ENCODE measurements at places on chromosomes 1 and 21.

DNA sequence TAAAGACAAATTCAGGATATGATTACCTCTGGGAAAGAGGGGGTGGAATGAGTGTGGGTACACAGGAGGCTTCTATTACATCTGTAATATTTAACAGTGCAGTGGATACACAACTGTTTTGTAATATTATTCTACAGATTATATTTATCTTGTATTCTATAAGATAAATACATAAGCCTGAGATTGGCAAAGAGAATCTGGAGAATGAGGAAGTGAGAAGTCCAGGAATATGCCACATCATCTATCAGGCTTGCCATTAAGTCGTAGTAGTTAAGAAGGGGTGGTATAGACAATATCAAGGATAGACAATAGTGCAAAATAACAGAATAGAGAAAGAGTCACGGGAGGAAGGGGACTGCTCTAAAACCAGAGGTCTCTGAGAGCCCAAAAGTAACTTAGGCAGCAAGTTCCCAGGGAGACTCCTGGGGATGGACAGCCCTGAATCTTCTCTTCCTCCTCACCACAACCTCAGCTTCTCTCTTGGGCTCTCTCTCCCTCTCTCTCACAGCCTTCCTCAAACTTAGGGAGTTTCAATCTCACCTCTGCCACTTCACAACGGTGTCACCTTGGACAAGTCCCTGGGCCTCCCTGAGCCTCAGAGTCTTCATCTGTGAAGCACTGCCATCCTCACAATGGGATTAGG lies 14.0 kb upstream of the PTAFR start:
- no peak for DNase-seq

DNA sequence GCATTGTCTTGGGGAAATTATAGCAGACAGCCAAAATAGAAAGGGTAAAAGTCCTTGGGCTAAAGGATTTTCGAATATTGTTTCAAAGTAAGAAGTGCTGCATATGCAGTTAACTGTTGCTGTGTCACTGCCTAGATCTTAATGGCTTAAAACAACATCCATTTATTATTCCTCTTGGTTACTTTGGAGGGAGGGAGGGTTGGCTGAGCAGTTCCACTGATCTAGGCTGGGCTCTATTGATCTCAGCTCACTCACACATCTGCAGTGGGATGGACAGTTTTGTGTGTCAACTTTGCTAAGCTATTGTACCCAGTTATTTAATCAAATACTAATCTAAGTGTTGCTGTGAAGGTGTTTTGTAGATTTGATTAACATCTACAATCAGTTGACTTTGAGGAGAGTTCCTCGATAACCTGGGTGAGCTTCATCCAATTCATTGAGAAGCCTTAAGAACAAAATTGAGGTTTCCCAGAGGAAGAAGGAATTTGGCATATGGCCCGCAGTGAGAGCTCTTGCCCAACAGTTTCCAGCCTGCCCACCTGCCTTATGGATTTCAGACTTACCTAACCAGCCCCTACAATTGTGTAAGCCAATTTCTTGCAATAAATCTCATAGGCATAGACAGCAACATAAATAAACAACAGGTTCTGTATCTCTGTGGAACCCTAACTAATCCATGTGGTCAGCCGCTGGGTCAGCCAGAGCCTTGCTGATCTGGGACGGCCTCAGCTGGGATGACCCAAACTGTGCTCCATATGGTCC lies 187.3 kb downstream of the AK5 start:
- DNase-seq: no peak

- DNase-seq: no peak
Observed at GRCh38 chr1:17158961-17159360, 39.7 kb upstream of the PADI2 start.

DNA sequence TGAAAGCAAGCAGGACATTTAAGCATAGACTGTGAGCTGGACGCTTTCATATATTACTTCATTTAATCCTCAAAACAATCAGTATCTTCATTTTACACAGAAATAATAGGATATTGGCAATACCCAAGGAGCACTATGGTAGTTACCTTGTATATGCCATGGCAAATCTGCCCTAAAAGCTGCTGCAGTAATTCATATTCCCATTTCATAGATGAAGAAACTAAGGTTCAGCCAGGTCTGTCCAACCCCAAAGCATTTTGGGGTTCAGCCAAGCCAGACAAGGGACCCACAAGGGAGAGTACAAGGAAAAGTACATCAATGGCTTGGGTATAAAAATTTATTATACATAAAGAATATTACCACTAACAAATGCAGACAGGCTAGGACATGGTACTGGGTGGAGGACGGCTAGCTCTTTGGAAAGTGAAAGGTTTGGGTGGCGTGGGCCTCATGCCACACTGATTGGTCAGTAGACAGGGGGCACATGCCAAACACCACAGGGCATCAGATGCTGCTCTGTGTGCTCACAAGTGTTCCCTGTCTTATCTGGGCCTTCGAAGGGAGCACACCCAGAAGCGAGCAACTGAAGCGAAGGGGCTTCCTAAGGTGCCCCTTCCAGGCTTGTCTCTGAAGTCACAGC lies 23.9 kb upstream of the PTAFR start:
- no peak for DNase-seq

DNA sequence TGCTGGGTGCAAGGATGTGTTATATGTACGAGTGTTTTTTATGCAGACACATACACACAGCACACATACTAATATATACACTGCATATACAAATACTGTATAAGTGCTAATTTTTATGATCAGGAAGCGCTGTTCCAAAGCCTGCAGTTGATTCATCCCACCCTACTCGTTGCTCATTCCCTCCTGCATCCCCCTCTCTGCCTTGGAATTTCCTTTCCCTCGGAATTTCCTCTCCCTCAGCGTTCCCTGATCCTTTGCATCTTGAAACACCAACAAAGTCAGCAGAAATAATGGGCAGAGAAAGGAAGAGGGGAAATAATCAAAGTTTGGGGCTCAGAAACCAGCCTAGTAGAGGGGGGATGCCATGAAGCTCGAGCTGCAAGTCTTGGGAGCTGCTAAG lies 98.9 kb downstream of the CSMD2 start:
- DNase-seq: no peak

DNA sequence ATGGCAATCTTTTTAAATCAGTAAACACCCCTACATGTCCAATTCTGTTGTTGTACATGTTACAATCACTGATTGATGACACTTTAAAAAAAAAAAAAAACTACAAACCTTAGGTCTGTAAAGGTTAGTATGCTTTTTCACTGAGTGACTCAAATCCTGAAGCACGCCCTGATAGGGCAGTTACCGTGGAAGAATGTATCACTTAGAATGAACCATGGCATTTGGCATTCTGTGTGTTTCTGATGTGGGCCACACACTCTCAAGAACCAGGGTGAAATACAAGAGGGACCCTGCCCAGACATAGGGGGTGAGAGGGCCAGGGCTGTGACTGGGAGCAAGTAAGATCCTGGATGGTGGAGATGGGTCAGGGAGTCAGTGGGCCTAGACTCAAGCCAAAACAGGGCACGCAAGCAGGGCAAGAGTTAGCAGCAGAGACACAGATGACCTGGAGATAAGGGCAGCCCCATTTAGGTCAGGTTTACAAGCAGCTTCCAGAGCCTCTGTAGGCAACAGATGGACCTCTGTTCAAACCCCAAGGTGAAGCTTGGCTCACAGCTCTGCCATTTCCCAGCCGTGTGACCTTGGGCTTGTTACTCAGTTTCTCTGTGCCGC lies 47.6 kb upstream of the DMRTB1 start:
- no peak for DNase-seq

DNA sequence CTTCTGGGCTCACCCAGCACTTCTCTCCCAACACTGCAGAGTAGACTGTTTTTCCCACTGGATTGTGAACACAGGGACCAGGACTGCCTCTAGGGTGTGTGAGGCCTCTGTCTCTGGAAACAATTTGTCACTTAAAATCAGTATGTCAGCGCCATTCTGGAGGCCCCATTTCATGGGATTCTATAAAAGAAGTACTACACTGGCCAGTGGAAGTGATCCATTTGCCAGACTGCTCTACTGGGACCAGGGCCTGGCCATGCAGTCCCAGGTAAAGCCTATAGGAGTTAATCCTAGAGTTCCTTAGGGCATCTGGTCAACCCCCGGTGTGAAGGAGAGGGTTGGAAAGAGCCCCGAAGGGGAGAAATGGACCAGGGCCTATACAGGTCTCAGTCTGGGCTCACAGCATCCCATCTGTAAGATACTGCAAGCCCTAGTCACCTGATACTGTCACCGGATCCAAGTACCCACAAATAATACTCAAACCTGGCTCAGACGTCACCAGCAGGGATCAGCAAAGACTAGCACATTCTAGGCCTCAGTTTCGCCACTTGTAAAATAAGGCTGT lies 245.0 kb downstream of the FOXD2 start:
- DNase-seq: no peak

DNA sequence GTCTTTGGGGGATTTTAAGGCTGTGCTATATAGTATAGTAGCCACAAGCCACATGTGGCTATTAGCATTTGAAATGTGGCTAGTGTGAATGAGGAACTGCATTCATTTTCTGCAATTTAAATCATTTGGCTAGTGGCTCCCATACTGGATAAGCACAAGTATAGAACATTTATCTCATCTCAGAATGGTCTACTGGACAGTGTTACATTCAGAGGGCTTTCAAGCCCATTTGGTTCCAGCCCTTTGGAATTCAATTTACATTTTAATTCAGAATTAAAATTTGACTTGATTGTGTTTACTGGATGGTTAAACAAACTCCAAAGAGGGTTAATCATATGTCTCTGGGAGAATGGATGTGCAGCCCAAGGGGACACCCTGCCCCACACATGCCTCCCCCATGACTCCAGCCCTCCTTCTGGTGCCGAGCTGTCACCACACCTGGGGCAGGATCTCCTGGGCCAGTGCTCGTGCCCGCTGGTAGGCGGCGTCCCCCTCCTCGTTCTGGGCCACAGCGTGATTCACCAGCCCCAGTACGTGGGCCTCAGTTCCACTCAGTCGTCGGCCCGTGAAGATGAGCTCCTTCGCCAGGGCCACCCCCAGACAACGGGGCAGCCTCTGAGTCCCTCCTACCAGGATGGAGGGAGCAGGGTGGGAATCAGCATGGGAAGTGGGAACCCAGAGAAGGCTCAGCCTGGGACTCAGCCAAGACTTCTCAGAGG lies 17.2 kb downstream of the ECHDC2 start:
- no peak for DNase-seq

DNA sequence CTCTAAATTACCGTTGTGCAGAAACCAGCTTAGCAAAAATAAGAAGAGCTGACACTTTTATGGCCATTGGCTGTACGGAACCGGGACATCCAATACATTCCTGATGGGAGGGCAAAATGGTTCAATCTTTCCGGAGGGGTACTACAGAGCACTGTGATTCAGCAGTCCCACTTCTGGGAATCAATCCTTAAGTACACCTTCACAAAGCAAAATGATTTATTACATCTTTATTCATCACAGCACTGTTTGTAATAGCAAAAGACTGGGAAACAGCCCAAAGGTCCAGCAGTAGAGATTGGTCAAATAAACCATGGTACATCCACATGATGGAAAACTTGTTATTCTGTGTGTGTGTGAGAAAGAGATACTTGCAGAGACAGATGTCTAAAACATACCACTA lies 9.7 kb downstream of the GNG12 start:
- no peak for DNase-seq

GRCh38 chr1:153790966-153791647 lies 15.9 kb downstream of the SLC27A3 start:
- DNase-seq: no peak

- DNase-seq: no peak
Observed at GRCh38 chr21:37368541-37369279, 2.1 kb downstream of the DYRK1A start.

DNA sequence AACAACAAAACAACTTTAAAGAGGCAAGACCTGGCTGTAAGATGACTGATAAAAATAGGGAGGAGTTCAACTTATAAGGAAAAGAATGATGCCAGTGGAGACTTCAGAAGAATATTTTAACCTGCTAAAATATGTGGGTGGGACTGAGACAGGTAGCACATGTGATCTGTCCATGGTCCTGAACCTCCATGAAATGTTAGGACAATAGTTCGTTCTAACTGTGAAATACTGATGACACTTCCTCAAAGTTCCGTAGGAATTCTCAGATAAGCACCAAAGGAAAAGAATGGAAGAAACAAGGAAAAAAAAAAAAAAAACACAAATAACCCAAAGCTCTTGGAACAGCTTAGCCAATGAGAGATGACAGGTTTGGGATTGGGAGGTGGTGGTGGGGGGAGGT lies 44.7 kb downstream of the CDC42BPA start:
- no peak for DNase-seq

DNA sequence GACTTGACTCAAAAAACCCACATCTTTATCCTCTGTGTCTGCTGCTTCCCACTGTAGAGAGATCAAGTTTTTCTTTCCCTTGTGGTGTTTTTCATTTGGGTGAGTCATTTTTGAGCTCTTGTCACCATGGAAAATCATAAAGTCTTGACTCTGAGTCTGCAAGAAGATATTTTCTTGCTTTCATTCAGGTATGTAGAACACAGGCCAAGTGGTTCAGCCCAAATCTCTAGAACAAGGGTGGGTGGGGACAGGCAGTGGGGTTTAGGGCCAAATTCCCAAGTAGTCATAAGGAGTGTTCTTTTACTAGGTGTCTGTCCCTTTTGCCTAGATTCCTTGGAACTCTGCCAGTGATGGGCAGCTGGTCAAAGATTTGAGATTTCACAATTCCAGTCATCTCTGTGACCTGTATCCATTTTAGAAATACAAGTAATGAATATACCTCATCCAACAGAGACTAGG lies 21.5 kb upstream of the ARHGAP29 start:
- DNase-seq: no peak

GRCh38 chr1:1004780-1005697 lies 5.1 kb upstream of the HES4 start:
- no peak for DNase-seq

- no peak for DNase-seq
Observed at GRCh38 chr1:244439391-244440032, 12.2 kb downstream of the ADSS2 start.

GRCh38 chr1:25735956-25736529 lies 64.0 kb upstream of the SELENON start:
- DNase-seq: no peak

GRCh38 chr1:35564037-35564883 lies 6.7 kb downstream of the NCDN start:
- peak; percentile 50 for DNase-seq

DNA sequence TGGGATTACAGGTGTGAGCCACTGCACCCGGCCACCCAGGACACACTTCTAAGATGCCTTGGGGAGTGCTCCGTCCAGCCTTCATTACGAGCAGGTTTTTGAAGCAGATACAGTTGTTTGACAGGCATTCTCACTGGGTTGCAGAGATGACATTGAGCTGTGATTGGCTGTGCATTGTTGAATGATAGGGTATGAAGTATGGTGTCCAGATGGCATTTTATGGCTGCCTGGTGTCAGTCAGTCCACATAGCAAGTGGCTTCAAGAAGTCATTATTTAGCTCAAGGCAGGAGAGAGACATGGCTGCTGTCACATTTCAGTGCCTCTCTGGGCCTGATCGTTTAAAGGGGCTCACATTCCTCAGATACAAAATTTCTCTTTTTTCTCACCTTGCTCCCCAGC lies 14.8 kb upstream of the PADI2 start:
- DNase-seq: no peak

- DNase-seq: peak; percentile 48
Observed at GRCh38 chr1:207825719-207826556, 74.1 kb downstream of the CD46 start.
